Neuronal stem cell (in vitro differentiated cells): ENCODE measurements at places on chromosomes 7 and 10.

DNA sequence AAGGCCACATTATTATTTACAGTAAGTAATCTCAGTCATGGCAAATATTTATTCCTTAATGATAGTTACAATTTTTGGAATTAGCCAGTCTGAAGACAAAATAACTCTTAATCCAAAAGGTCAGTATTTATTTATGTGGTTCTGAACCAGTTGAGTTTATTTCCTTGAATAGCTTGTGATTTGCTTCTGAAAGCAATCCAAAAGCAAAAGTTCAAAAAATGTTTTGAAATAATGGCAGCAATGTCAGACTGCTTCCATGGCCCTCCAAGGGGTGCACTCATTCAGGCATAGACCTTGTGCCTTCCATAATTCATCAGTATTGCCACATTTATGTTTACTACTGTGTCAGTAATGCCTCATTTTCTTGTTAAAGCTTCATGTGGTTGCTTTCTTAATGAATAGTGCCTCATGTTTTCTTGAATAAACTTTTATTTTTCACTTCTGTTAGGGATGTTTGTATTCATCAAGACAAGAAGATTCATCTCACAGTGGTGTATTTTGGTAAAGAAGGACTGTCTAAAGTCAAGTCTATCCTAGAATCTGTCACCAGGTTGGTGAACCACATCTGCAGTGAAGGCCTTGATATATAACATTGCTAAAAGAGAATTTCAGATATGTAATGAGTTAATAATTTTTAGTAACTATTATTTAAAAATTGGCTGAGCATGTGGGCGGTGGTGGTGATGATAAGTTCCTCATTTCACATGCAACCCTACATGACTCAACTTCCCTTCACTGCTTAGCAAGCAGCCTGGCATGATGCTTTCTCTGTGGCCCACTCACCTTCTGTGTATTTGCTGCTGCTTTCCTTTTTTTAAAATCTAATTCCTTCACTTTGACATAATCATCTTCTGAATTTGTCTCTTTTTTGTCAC, 22.0 kb downstream of the CSGALNACT2 start:
- no peak for DNase-seq

- no peak for DNase-seq
Observed at GRCh38 chr10:533186-533585, 156.3 kb downstream of the DIP2C start.

DNA sequence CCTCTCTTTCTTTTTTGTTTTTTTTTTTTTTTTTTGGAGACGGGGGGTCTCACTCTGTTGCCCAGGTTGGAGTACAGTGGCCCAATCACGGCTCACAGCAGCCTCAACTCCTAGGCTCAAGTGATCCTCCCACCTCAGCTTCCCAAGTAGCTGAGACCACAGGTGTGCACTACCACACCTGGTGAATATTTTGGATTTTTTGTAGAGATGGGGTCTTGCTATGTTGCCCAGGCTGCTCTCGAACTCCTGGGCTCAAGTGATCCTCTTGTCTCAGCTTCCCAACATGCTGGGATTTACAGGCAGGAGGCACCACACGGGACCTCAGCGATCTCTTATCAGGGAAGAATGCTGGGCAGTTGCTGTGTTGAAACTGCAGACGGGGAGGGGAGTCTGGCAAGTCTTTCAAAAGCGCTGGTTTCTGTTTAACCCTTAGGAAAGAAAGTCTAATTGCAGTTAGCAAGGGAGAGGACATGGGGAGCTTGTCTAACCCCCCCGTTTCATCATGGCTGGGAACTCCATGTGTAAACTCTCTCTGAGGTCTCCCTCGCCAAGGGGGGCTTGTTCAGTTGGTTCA, 39.6 kb upstream of the LMTK2 start:
- DNase-seq, result no peak

- no peak for DNase-seq
Observed at GRCh38 chr10:12255048-12255447, 59.1 kb downstream of the CDC123 start.

DNA sequence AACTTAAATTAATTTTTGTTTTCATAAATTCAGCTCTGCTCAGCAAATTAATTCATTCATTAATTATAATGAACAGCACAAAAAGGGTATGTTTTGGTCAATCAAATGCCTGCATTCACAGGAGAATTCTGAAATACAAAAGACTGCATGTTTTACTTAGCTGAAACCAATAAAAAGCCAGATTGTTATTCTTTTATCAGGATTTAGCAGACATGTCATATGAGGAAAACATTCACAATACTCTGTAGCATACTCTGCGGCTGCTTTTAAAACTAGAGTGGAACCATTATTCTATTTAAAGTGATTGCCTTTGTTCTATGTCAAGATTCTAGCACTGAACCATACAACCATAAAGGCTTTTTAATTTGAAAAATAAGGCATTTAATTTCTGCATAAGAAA, 19.1 kb downstream of the CTTNBP2 start:
- DNase-seq, result no peak

DNA sequence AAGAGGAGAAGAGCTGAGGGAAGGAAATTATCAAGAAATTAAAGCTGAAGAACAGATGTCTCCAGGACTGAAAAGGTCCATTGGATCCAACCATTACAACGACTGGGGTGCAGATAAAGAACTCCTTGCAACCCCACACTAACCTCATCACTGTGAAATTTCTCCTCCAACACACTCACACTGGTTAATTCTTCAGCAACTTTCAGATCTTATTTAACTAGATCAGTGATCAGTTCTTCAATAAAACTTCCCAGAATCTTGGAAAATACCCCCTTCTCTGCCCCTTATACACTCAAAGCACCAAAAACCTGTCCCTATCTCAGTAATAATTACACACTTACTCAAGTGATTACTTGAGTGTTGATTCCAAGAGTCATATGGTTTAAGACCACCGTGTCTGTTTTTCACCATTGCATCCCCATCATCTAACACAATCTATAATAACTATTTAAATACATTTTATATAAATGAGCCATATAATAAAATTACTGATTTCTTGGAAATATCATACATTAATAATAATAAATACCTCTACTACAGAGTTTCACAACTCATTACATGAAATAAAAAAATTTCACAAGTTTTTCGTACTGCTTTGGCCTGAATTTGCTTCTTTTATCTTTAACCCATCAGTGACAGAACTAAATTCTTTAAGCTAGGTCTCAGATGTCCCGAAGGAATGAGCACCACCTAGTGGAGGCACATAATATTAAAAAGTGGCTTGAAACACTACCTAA, 123.7 kb downstream of the MPP7 start:
- DNase-seq, result peak; percentile 50

DNA sequence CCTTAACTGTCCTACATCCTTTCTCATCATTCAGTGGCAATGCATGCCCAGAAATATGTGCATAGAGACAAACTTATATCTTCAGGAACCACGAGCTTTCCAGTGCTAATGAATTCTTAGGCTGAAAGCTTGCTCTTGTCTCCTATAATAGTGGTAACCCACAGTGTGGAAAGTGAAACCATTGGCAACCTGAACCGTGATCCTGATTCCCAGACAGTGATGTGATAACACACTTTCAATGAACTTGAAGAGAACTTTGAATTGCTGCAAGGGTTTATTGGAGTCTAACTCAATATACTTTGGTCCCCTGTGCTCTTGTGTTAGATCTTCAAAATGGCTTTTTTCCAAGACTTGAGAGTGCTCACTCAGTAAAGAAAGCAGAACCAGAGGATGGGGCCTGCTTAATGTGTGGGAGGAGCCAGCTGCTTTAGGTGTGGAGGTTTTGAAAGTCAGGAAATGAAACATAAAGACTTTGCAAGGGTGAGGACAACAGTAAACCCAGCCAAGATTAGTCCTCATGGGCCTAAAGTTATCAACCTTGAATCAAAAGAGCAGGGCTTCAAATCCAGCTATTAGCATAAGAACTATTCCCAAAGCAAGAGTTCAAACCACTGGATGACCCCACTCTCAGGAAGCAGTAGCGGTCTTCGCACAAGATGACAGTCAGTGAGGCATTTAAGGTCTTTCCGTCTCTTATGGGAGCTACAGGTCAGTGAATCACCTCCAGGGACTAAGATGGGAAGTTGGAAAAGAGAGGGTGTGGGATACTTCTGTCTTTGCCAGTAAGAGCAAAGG, 332.4 kb upstream of the NRP1 start:
- DNase-seq, result no peak

GRCh38 chr7:105887569-105888189, 11.3 kb upstream of the ATXN7L1 start:
- no peak for DNase-seq

DNA sequence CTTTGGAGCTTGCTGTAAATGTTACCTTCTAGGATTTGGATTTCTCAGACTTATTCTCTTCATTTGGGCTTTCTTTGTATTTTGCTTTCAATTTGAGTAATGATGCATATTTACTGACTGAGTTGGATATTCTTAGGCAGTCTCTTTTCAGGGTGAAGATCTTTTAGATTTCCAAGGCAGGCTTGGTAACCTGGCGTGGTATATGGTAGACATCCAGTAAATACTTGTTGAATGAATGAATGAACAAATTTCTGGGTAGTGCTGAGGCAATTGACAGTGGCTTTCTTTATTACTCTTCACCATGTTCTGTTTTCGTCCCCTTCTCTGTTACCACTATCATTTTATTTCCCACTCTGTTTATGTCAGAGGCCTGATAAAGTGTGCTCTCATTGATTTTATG, 27.1 kb downstream of the BBS9 start:
- no peak for DNase-seq

- no peak for DNase-seq
Observed at GRCh38 chr10:36578306-36578705, 547.1 kb upstream of the ANKRD30A start.

- peak; percentile 15 for DNase-seq
Observed at GRCh38 chr7:112162784-112163506, 43.3 kb downstream of the DOCK4 start.

DNA sequence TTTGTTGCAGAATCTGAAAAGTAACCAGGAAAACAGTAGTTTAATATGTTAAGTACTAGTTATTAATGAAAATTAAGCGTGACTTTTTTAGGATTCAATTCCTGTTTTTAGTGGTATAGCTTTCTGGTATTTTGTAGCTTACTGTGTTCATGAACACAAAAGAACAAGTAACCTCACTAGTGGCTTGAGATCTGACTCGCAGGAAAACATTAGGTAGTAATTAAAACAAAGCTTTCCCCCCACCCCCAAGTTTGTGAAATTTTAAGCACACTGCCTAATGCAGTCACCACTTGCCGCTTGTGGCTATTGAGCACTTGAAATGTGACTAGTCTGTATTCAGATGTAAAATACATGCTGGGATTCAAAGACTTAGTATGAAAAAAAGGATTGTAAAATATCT, 102.5 kb upstream of the RPA3 start:
- DNase-seq, result no peak

DNA sequence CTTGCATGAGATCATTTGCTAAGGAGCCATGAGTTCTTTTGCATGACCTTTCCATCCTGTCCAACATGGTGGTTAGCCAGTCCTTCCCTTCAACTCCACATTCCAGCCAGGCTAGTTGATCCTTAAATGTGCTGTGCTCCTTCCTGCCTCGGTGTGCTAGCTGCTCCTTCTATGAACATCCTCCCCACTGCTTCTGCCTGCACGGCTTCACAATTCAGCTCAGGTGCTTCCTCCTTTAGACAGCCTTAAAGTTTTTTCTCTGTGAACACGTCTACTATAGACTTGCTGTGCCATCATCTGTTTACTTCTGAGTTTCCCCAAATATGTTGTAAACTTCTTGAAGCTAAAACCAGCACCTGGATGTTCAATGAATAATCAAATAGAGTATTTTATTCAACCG, 95.5 kb downstream of the OTUD1 start:
- no peak for DNase-seq

DNA sequence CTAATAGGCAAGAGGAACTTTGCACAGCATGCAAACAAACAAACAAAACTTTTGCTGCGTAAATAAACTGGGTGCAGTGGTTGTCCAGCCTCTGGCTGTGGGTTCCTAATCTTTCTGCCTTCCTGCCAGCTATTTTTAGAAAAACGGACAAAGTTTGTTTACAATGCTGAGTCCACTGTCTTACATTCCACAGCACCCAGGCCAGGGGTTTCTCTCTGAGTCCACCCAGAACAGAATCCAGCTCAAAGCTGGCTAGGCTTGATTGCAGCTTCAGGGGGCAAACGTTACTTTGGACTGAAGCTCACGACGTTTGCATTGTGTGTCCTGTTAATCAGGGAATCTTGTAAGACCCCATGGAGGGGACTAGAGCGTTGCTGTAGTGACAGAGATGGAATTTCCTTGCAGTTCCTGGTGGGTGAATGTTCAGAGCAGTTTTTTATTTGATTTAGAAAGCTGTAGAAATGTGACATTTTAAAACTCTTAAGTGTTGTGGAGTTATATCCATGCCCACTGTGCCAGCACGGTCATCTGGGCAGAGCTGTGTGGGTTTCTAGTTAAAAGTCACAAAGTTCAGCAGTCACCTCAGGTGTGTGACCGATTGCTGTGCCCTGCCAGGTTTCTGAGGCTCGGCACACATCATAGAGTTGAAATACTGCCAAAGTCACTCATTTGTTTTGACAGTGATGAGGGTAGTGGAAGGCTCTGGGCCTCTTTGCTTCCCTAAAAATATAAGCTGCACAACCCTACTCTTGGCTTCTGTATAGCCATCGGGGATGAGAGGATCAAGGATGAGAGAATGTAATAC, 247.0 kb downstream of the STK31 start:
- no peak for DNase-seq

GRCh38 chr10:76643511-76643911, 994.1 kb downstream of the KCNMA1 start:
- DNase-seq, result no peak

- no peak for DNase-seq
Observed at GRCh38 chr10:26211781-26212444, 4.7 kb upstream of the GAD2 start.

DNA sequence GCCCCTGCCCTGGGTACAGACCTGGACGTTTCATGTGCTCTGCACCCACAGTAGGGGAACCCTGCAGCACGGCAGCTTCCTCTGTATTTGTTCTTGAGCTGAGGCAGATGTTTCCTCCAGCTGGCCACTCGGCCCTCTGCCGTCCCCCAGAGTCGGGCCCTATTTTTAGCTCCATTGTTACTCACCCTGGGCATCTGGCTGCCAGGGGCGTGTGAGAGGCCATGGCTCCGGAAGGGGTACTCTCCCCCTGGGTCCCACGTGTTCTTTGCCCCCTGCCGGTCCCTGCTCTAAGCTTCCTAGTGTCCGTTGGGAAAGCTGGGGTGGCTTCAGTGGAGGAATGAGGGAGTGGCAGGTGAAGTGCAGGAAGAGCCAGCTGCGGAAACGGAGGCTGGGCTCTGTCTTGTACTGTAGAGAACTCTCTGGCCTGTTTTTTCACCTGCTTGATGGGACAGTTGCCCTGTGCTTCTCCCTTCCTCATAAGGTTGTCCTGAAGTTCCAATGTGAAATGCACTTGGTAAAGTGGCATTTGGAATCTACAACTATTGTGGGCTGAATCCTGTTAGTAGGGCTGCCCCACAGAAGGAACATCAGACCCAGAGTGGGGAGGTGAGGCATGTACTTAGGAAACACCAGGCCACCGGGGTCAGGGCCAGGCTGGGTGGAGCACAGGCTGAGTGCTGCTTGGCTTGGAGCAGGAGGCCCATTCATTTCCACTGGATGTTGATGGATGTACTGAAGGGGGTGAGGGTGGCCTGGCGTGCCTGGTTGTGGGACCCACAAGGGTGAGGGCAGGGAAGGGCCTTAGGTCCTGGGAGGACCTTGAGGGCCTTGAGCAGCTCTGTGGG, 30.6 kb downstream of the PALD1 start:
- no peak for DNase-seq

GRCh38 chr7:30880941-30881340, 30.7 kb upstream of the AQP1 start:
- DNase-seq, result no peak
